Memory B cell (primary cell): ENCODE measurements at places on chromosomes 2 and 18.

- DNase-seq = no peak
Measured at GRCh38 chr2:78979380-78980151, 45.9 kb upstream of the REG3G start.

- no peak for DNase-seq
Measured at GRCh38 chr2:134178138-134178877, 75.6 kb upstream of the MGAT5 start.

DNA sequence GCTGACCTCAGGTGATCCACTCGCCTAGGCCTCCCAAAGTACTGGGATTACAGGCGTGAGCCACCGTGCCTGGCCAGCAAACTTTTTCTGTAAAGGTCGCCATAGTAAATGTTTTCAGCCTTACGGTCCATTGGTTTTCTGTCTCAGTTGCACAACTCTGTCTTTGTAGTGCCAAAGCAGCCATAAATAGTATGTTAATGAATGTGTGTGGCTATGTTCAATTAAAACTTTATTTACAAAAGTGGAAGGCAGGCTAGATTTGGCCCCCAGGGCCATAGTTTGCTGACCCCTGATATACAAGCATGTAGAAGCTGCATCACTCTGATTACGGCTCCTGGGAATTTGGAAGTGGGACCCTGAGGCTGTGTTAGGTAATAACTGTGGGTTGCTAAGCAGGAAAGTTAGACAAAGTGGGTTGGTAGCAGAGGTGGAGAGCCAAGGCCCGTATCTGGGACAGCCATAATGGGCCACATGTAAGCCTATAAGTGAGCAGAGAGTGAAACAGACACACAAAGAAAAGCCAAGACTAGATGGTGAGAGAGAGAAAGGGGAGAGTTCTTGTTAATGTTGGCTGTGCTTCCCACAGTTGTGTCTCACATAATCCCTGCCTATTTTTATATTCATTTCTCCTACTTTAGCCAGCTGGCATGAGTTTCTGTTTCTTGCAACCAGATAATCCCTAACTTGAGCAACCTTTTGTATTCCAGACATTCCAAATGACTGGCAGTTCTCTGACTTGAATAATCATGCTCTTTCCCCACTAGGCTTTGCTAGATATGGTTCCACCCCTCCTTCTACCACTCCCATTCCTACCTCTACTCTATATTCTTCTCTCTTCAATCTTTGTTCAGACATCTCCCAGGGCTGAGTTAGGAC is 223.3 kb upstream of the STON1 start:
- no peak for DNase-seq

GRCh38 chr18:58015065-58015780 is 28.8 kb upstream of the NEDD4L start:
- peak; percentile 43 for DNase-seq

DNA sequence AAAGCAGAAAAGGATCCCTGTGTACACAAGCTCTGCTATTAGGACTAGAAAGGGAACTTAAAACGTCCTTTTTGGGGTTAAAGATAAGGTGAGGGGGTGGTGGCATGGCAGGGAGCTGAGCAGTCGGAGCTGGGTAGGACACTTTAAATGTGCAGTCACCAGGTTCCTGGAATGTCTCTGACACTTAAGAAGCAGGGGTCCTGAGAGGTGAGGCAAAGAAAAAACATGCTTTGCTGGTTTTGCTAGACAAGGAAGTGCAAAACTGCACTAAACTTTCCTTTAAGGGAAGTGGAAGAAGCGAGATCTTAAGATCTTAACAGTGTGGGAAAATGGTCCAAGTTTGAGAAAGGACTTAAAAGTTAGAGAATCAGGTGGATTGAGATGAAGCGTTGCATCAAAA is 99.5 kb upstream of the MAP3K20 start:
- DNase-seq = no peak

DNA sequence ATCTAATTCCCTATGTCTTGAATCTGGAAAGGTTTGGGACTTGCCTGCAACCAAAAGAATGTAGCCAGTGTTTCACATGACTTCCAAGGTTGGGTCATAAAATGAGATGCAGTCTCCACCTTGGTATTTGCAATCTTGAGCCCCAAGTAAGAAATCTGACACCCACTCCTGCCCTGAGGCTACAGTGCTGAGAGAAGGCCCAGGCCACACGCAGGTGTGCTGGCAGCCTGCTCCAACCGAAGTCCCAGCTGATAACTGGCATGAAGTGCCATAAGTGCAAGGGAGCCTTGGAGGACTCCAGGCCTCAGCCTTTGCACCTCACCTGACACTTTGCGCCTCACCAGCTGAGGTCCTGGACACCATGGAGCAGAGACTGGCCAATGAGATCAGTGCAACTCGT is 182.7 kb downstream of the ANAPC1 start:
- no peak for DNase-seq

DNA sequence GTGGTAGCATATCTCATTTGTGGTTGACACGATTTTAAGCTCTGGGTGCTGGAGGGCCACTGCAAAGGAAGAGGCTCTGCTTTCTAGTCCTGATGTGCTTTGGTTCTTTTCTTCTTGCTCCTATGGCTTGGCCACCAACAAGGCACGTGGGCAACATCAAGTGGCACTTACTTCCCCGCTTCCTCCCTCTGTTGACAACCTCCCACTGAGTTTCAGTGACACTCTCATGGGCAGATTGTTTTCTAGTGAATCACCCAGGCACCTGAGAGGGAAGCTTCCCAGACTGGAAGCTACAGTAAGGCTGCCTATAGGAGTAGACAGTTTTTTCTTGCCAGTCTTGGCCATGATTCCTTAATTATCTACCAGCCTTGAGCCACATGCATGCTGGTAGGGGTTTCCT is 89.0 kb downstream of the NBAS start:
- no peak for DNase-seq

DNA sequence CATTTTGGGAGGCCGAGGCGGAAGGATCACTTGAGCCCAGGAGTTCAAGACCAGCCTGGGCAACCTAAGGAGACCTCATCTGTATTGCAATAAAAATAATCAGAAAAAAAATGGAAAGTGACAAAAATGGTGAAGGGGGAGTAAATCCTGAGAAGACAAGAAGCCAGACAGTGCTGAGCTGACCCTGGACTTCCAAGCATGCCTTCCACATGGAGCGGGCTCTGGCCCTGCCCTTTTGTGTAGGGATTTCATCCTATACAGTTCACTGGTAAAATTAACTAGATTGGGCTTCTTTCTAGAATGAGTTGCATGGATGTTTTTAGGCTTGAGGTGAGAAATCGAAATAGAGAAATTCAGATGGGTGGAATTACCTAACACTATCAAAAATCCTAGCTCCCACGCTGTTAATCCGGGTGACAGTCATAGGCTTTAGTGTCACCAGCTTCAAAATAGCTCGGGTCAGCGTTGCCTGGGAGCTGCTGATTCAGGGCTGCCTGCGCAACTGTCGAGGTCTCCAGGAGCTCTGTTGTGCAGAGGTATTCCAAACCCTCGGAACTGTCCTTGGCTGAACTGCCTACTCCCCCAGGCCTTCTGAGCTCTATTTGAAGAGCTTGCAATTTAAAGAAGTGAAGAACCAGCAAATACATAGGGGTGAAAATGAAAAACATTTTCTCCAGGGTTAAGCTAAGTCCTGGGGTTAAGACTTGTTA is 21.5 kb upstream of the ZNF532 start:
- DNase-seq = no peak

DNA sequence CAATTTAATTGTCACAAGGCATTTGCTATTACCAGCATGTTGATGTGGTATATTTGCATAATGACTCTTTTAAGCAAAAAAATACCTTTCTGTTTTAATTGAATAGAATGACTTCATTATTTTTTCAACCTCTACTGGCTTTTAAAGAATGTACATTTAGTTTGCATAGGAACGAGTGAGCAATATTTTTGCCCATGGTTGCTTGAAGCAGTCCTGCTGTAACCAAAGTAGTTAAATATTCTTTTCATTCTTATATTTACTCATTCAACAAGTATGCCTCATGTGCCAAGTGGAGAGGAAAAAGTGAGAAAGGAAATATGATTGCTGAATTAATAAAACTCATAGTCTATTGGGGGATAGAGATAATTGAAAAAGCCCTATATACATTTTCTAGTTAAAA is 184.7 kb downstream of the DSEL start:
- no peak for DNase-seq

GRCh38 chr18:56391931-56392590 is 246.3 kb downstream of the TXNL1 start:
- DNase-seq = no peak

DNA sequence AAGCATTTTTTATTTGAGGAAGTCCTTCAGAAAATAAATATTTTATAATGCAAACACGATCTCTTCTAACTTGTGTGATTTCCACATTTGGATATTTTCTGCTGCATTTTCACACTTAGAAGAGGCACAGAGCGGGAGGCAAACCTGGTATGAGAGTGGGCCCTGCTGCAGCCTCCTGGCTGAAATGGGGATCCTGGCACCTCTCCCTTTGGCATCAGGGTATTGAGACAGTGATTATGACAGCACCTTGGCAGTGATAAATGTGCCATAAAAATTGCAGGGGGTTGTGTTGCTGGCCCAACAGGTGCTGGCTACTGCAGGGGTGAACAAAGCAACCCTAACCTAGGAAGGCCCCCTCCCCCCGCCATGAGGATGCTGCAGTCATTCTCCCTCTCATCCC is 128.6 kb downstream of the TSN start:
- DNase-seq = no peak

DNA sequence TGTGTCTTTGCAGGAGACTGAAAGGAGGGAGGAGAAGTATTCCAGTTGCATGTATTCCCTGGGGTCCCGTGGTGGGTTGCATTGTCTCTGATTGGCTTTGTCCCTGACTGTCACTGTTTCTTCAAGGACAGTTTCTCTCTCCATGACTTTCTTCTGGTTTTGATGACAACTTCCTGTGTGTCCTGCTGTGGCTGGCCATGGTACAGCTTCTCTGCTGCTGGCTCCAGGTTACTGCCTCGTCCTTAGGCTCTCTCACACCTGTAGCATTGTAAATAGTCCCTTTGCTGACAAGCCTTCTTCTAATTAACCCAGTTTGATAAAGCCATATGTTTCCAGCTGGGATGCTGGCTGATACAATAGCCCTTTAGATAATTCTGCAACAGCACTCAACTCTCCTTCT is 129.0 kb downstream of the LPIN1 start:
- no peak for DNase-seq

GRCh38 chr2:11539317-11540147 is 5.7 kb downstream of the GREB1 start:
- DNase-seq = no peak

DNA sequence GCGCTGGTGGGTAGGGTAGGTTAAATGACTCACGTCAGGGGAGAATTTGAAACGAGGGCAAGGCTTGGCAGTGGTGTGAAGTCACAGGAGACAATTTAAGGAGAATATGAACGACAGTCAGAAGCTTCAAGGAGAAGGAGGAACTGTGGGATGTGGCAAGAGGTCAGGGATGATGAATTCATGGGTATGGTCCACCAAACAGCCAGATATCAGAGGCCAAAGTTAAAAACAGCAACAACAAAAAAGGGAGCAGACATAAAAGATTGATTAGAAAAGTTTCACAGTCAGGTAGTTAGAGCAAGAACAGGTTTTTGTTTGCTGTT is 1.4 kb upstream of the ZNF396 start:
- no peak for DNase-seq

DNA sequence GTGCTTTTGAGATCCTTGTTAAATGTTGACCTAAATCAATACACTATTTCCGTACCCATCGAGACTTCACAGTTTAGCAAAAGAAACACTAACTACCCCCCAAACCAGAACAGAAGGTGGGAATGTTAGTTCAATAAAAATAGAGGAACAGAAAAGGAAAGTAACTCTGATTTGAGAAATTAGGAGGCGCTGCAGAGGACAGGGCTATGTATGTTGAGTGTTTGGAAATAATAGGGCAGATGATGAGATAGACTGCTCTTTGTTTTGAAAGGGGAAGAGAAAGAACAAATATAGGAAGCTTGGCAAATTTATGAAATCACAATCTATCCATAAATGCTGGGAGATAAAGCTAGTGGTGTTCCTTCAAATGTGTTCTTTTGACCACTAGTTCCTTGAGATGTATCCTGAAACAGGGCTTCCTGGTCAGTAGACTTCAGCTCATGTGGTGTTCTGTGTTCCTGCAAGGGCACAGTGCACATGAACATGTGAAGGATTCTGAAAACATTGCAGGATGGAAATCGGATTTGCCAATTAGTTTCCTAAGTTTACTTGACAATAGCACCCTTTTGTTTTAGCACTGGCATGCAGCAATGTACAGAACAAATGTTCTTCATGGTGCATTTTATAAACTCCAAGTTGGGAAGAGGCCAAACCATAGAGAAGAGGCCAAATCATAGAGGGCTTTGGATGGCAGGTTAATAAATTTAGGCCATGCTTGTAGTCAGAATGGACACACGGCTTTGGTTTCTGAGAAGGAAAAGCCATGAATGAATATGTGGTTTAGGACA is 39.8 kb downstream of the RHBDD1 start:
- no peak for DNase-seq

DNA sequence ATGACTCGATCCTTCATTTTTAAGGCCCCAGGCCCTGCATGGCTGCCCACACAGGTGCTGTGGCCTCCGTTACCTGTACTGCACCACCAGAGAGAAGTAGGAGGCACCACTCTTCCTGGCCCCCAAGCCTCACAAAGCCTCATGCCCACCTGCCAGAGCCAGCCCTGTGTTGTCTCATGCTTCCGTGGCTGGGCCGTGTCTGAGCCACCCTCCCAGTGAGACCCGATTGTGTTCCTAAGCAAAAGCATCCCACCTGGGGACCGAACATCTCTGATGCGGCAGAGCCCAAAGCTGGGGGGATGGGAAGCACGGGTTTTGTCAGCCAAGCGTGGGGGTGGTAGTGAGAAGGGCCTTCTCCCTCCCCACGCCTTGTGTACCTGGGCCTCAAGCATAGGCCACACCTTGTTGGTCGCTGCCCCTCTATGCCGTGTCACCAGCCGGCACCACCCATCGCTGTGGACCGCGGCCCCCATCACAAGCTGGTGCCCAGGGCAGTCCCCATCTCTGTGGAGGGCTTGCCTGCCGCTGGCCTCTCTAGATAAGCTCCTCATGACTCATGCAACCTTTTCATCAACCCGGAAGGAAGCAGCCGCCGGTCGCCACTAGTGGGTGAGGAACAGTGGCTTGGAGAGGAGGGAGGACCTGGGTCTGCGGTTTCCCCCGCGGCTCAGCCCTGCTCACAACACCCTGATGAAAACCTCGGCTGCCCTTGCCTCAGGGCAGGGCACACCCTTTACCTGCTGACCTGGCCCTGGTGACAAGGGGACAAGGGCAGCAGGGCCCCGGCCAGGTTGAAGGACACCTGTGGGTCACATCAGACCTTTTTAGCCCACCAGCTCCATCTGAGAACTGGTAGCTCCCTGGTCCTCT is 2.7 kb upstream of the RNPEPL1 start:
- peak; percentile 62 for DNase-seq

DNA sequence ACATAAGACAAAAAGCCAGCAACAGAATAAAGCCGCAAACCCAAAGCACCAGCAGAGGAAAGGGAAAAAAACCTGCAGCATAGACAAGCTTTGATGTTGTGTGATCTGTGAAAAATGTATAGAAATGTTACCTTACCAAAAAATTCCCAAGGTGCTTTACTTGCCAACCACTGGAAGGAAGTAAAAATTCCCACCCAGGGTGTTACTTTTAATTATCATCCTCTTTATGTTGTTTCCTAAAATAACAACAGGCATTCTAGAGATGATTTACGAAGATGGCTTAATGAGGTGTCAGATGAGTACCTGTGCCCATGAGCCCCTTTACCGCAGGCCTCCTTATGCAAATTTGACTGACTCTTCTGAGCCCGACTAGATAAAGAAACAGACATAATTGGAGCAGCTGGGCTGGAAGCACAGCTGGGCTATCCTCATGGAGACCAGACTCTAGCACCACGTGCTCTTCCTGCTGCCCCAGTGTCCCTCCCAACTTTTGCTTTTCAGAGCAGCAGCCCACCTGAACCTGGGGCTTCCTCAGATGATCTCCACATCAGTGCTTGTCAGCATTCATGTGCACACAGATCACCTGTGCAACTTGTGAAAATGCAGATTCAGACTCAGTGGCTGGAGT is 41.5 kb downstream of the SRSF7 start:
- no peak for DNase-seq
